ENCODE measurements at places on chromosomes 2 and 18.

DNA sequence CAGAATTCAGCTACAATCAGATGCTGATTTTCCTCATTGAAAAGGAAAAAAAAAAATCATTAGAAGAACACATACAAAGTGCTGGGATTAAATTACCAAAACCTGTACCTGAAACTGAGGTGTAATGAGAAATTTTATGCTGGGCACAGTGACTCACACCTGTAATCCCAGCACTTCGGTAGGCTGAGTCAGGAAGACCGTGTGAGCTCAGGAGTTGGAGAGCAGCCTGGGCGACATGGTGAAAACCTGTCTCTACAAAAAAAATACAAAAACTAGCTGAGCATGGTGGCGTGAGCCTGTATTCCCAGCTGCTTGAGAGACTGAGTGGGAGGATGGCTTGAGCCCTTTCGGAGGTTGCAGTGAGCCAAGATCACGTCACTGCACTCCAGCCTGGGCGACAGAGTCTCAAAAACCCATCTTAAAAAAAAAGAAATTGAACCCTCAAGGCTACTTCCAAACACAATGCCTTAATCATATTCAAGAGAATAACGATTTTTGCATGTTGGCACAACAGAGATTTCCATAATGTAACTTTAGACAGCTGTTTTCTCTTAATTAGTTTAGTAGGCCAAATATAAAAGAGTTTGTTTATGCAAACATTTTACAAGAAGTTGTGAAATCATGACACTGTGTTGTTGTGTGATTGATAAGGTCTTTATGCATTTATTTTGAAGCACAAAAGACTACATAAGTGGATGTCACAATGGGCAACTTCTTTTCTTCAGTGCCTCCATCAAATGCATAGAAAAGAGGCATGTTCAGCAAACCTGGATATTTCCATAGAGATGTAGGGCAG is 63.9 kb downstream of the FAM161A start:
- no peak for DNase-seq

DNA sequence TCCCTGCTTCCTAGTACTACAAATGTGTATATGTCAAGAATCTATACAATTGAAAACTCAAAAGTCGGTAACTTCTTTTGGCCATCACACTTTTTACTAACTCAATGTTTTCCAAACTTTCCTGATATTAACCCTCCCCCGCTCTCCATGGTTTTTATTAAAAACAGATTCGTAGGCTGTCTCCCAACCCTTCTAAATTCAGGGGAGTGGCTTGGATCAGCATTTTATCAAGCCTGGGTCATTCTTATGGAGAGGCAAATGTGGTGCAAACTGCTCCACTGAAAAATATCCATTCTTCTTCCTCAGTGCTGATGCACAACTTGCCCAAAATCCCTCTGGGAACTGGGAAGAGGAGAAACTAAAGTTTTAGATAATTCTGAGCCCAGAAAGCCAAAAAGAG is 134.2 kb downstream of the RIF1 start:
- DNase-seq, result no peak

- no peak for DNase-seq
Observed at GRCh38 chr2:118056165-118056534, 32.1 kb upstream of the INSIG2 start.

DNA sequence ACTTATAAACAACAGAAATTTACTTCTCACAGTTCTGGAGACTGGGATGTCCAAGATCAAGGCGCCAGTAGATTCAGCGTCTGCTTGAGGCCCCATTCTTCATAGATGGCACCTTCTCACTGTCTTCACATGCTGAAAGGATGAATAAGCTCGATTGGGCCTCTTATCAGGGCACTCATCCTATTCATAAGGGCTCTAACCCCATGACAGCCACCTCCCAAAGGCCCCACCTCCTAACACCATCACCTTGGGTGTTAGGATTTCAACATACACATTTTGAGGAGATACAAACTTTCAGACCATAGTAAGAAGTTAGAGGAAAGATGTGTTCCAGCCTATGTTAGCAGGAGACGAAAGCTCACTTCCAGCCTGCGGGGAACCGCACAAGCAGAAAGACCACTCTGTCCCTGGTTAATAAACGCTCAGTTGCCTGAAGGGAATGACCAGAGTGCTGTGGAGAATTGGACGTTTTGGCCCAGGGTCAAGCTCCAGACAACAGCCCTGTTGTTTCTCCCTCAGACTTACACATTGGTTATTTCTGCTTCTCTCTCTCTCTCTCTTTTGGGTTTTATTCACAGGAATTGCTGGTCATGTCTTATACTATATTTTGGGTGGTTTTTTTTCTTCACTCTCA is 90.3 kb downstream of the MAPRE2 start:
- no peak for DNase-seq

DNA sequence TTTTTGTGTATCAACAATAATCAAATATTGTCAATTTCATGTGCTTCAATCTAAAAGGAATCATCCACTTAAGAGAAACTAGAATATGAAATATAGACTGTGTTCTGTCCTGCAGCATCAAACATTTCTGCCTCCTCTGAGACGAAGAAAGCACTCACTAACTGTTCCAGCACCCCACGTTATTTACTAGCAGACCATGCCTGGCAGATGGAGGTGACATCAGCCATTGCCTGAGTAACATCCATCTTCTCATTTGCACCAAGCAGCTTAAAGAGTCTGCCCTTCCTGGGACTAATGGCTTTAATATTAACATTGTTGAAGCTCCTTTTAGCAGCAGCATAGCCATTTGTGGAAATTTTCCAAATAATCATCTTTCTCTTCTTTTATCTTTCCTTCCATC is 25.7 kb downstream of the SGPP2 start:
- no peak for DNase-seq

- peak; percentile 76 for DNase-seq
Observed at GRCh38 chr2:11753886-11754699, 7.7 kb downstream of the LPIN1 start.

Data from hematopoietic multipotent progenitor cell treated with erythropoietin and hydrocortisone succinate and interleukin-3 and kit ligand, for 4 days (in vitro differentiated cells).